ENCODE measurements at places on chromosomes 4 and X.

DNA sequence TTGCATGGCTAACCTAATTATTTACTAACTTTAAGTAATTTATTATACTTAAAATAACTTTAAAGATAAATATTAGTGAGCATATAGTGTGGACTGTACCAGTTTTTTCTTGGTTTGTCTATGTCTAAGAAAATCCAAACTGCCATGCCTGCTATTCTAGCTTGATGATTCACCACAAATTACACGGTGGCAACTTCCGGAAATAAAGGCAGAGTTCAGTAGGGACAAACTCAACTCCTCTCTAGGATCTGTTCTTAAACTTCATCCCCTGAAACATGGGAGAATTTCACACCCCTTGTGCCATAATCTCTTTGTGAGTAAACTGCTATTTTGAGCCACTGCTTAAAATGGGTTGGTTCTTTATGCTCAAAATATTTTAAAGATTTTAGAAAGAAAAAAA, 213.6 kb upstream of the NRK start:
- DNase-seq: no peak

- DNase-seq: no peak
Measured at GRCh38 chr4:33780952-33781791, 2463.1 kb downstream of the ARAP2 start.

- no peak for DNase-seq
Measured at GRCh38 chrX:115017455-115017854, at the start of gene IL13RA2. Gene IL13RA2 (minus strand): TSS chrX:115017616. CDS start chrX:115017269, 347 bp downstream.

DNA sequence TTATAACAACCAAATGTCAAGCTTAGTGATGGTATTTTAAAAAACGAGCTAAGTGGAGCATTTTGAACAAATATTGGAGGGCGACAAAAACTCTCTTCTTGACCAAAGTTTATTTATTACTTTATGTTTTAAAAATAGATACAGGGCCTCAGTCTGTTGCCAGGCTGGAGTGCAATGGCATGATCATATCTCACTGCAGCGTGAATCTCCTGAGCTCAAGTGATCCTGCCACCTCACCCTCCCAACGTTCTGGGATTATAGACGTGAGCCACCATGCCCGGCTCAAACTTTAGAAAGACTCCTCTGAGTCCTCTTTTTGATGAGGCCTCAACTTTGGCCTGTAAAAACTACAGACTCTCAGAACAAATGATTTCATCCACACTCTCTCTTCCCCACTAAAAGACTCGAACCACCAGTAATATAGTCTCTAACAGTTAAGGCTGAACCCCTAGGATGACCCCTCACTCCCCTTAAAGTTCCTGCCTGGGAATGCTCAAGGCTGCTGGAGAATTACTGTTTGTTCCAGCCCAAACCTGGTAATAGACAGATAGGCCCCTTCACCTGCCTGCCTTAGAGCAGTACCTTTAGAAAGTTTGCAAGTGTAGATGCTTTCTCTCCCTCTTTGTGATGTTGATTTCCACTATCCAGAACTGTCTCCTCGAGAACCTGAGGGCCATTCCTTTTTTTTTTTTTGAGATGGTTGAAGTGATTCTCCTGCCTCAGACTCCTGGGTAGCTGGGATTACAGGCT, 55.3 kb upstream of the HPSE start:
- DNase-seq: no peak

GRCh38 chr4:128468123-128468989, 180.7 kb upstream of the PGRMC2 start:
- DNase-seq: peak; percentile 91

- no peak for DNase-seq
Measured at GRCh38 chr4:64642936-64643335, 233.7 kb upstream of the TECRL start.

- DNase-seq: no peak
Measured at GRCh38 chr4:100497791-100498190, 20.0 kb downstream of the EMCN start.

DNA sequence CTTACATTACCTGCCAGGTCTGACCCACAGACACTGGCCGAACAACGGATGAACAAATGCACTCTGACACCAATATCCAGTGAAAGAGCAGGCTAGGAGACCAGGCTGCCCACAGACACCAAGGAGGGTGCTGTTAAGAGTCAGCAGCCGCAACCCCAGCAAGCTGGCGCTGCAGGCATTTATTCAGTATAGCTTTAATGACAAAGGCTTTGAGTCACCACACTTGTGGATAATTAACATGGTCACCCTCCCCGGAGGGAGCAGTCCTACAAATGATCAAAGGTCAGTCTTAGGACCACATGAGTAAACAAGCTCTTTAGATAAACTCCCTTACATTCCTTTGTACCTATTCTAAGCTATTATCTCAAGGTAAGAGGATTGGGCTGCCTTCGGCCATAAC, 368.5 kb upstream of the GRID2 start:
- DNase-seq: no peak

DNA sequence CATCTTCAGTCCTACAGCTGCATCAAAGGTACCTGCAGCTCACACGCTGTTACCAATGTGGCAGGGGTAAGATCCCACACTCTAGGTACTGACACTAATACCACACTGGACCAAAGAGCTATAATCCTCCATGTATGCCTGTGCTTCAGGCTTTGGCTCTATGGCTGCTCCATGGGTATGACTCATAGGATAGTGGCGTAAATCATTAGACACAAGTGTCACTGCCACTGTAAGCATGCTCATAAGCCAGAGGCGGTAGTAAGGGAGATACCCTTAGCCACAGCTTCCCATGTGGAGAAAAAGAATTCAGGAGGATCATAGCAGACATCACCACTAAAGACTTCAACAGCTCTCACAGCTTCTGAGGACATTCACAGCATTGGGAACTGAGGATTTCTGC, 287.5 kb downstream of the ACTRT1 start:
- DNase-seq: no peak

DNA sequence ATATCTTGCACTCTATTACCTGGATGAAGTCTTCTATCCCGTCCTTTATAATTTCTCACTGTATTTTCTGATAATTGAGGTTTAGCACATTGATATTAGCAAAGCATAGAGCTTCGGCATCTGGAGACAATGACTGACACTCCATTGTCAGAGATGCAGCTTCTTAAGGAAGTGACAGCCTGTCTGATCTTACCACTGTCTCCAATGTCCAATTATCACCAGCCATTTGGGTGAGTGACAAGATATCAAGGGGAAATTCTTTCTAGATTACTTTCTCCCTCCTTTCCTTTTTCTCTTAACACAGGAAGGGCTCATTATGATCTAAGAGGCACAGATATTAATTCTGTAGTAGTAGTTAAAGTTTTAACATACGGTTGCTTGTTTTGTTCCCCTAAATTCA, 86.4 kb downstream of the LDB2 start:
- DNase-seq: no peak

DNA sequence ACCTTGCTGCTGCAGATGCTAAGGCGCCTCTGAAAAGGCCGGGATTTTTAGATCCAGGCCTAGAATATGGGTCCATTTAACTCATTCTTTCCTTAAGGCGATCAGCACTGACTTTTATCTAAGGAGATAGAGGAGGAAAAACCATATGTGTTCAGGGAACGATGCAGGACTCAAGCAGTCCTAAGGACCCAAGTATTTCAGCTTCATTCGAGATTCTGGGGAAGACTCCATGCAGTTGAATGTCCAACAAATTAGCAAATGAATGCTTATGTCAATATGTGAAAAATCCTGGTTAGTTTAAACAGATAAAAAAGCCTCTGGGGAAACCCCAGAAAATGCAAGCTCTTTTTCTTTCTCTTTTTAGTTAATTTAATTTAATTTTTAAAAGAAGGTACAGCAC, 36.0 kb downstream of the HELT start:
- no peak for DNase-seq

DNA sequence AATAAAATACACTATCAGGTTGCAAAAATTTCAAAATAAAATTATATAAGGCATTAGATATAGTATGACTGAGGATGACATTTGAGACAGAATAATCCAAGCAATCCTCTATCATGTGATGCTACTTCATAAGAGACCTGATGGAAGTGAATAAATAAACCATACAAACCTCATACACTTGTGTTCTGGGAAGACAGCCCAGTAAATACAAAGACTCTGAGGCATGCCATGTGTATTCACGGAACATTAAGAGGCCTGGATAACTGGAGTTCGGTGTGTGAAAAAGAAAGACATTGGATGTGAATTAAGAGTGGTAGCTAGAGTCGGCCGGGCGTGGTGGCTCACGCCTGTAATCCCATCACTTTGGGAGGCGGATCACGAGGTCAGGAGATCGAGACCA, 364.2 kb downstream of the ADAM29 start:
- DNase-seq: no peak

DNA sequence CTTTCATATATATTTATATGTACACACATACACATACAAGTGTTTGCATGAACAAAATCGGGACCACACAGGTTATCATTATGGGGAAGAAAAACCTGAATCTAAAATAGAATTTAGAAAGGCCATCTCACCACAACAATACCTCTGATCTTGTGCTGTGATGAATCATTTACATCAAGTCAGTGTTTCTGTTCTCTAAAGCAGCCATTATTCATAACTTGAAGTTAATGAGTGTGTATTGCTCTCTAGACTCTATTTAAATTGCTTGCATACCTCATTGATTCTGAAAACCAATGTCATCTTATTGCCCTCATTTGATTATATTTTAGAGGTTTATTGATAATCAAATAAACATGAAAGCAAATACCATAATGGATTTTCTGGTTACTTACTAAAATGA, 71.6 kb downstream of the FAM114A1 start:
- no peak for DNase-seq

DNA sequence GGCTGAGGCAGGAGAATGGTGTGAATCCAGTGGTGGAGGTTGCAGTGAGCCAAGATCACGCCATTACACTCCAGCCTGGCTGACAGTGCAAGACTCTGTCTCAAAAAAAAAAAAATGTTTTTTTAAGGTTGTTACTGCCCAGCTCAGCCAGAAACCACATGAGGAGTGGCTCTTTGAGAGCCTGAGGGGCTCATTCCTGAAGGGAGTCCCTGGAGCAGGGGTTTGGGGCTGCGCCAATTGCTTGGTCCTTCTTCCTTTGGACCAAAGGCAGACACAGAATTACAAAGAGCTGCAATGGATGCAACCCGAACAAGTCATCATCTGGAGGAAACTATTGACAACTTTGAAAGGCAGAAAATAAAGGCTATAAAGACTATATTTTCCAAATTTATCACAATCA, 60.6 kb upstream of the WWC2 start:
- no peak for DNase-seq

- DNase-seq: no peak
Measured at GRCh38 chrX:38138900-38139299, 81.8 kb downstream of the SRPX start.

- DNase-seq: no peak
Measured at GRCh38 chr4:80229590-80229989, 32.3 kb downstream of the PRDM8 start.

GRCh38 chrX:96027407-96027806, 657.2 kb upstream of the DIAPH2 start:
- DNase-seq: no peak

GRCh38 chr4:180650273-180650672, 1592.9 kb upstream of the TENM3 start:
- DNase-seq: no peak

GRCh38 chrX:129797251-129797906, 17.6 kb downstream of the SASH3 start:
- no peak for DNase-seq

DNA sequence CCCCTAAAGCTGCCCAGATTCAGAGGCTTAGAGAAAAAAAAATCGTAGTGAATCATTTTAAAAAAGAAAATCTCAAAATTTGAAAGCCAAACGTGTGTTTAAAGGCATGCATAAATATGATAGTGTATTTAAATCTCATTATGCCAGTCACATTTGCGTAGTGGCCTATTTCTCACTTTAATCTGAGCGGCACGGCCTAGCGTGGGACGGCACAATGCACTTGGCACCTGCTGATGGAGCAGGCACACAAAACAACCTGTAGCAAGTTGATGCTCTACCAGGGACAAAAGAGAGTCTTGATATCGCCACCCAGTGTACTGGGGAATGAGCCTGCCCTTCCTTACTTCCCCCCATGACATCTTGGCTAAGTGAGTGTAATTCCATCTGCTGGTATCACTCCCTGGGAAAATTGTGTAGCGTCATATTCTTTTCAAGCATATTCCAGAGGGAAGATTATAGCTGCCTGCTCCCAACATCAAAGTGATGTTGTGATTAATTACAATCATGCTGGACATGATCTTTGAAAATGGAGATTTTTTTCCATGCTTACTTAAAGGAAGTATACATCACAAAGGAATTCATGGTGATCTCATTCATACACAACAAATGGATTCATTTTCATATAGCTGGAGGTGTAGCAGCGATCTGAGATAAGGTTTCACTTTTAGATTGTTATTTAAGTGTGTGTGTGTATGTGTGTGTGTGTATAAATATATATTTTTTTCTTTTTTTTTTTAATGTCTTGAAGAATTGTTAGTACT, 138.8 kb downstream of the DCTD start:
- no peak for DNase-seq

GRCh38 chr4:74338792-74339333, 26.1 kb upstream of the EREG start:
- no peak for DNase-seq

GRCh38 chr4:136847881-136848621, 684.2 kb downstream of the PCDH18 start:
- DNase-seq: no peak

DNA sequence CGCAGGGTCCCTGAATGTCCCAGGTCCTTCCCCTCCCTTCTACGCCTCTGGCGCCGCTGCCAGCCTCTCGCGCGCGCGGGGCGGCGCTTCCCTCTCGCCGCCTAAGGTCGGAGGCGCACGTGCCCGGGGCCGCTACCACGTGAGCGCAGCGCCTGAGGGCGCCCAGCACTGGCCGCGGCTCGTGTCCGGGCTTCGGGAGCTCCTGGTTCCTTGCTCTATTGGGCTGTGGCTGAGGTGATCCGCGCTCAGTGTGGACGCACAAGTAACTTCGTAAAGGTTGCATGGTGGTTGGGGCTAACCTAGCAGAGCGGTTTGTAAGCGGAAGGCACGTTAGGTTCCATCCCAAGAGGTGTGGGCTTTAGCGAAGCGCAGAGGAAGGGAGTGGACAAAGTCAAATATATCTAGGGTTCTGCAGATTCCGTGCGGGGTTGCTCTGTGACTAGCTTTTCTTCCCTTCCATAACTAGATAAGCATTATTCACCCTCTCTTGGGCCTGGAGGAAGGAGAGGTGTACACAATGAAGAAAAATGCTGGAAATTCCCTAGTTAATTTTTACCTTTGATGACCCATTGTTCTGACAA, 1.8 kb downstream of the TLL1 start:
- no peak for DNase-seq

- no peak for DNase-seq
Measured at GRCh38 chrX:78950009-78950835, 5.0 kb downstream of the P2RY10 start.
